Activated naive CD4-positive, alpha-beta T cell treated with anti-CD3 and anti-CD28 coated beads for 36 hours (primary cell): ENCODE measurements at places on chromosomes 12 and 14. TPM values are rescaled to one million over a fixed set of nuclear protein-coding genes. Genes with fewer than 3 reads are reported as not detected.

Gene CINP
- total RNA-seq = 45.3 TPM

Gene PSME1
- 406 TPM for total RNA-seq

Gene PLXNC1
- 3.6 TPM for total RNA-seq

Gene AP4S1
- total RNA-seq = 2.9 TPM

Gene PMCH
- total RNA-seq = not detected

Gene CALM1
- 404 TPM for total RNA-seq

Gene CMA1
- total RNA-seq = 1.2 TPM

Gene SLCO1B1
- not detected for total RNA-seq

Gene GRIN2B
- not detected for total RNA-seq

Gene WNT1
- total RNA-seq = not detected

Gene PPP2R3C
- total RNA-seq = 44.5 TPM

Gene SLC41A2
- total RNA-seq = 3.5 TPM

Gene FGD6
- total RNA-seq = 2.0 TPM

Gene TESPA1
- 45.1 TPM for total RNA-seq

Gene TROAP
- total RNA-seq = 68.8 TPM

Gene OAS2
- 191 TPM for total RNA-seq

DNA sequence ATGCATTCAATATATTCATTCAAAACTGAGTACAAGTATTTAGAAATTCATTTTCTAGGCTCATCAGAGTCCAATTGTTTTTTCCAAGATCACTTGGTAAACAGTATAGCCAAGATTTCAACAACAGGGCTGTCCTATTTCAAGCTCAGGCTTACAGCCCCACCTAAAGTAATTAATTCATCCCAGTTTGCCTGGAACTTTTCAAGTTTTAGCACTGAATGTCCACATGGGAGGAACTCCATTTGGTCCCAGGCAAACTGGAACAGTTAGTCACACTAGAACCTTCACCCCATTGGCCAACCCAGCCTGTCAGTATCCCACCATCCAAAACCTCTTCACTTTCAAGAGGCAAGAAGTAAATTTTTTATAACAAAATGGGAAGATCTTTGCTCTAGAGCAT is 210.9 kb downstream of the DPY19L2 start:
- no peak overlapping the region for H3K4me3 ChIP-seq
- no peaks in the 10 kb centered on the region for H3K27me3 ChIP-seq
- no peaks in the 10 kb centered on the region for H3K4me1 ChIP-seq
- no peak overlapping the region for H3K27ac ChIP-seq
- no peak for DNase-seq
- H3K36me3 ChIP-seq = no peaks in the 10 kb centered on the region

GRCh38 chr12:117053050-117053400 is 46.2 kb downstream of the TESC start:
- DNase-seq = no peak
- H3K4me1 ChIP-seq = no peaks in the 10 kb centered on the region
- H3K36me3 ChIP-seq = no peaks in the 10 kb centered on the region
- H3K27me3 ChIP-seq = no peaks in the 10 kb centered on the region
- no peak overlapping the region for H3K4me3 ChIP-seq

- H3K27ac ChIP-seq = peak overlapping the region; percentile 25
- no peak overlapping the region for H3K4me3 ChIP-seq
- no peak for DNase-seq
Observed at GRCh38 chr12:93778306-93778705, 101.1 kb downstream of the CRADD start.

GRCh38 chr14:37903343-37904191 is 304.1 kb upstream of the SSTR1 start:
- peaks cover 2% of the 10 kb centered on the region for H3K4me1 ChIP-seq
- peaks cover 16% of the 10 kb centered on the region for H3K27me3 ChIP-seq
- H3K4me3 ChIP-seq = no peak overlapping the region
- H3K36me3 ChIP-seq = no peaks in the 10 kb centered on the region
- peak; percentile 9 for DNase-seq

DNA sequence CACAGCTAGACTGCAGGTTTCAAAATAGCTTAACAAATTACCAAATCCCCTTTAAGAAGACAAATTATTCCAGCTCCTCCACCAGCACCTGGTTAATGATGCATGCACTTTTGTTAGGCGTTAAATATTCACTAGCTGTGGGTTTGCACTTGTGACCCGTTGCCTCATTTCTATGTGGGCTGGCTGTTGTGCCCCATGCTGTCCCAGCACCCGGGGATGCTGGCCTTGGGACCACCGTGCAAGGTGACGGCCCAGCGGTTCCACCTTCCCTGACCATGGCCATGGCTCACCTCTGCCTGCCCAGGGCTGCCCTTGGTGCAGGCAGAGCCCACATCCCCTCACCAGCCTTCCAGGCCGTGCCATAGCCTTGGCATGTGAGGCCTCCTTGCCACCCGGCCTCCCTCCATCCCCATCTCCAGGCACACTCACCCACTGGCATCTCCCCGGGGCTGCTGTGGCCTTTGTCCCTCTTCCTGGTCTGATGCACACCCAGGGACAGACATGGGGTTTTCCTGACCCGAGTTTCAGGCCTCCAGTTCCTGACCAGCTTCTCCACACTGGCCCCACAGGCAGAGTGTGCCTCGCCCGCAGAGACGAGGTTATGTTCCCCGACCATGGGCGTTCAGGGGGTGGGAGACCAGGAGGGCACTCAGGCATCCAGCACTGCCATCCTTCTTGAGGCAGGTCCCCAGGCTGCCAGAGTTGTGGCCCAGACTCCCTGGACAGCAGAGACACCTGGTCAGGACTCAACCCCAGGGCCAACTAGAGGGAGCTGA is 20.3 kb upstream of the C14orf180 start:
- no peaks in the 10 kb centered on the region for H3K36me3 ChIP-seq
- peaks cover 3% of the 10 kb centered on the region for H3K4me1 ChIP-seq
- H3K4me3 ChIP-seq = no peak overlapping the region
- H3K27ac ChIP-seq = no peak overlapping the region
- peaks cover 3% of the 10 kb centered on the region for H3K27me3 ChIP-seq

DNA sequence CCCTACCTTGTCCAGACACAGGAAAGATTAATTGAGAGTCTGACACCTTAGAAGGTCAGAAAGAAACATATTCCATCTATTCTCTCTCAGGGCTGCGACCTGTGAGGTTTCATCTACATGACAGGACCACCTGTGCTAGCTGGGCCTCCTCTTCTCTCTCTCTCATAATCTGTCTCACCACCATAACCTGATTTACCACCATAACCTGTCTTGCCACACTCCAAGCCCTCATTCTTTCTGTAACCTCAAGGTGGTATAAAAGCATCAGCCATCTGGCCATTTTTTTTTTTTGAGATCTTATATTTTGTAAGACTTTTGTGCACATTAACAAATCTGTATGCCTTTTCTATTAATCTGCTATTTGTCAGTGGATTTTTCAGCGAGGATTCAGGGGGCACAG is 75.5 kb downstream of the ACADS start:
- H3K4me3 ChIP-seq = no peak overlapping the region
- no peaks in the 10 kb centered on the region for H3K27me3 ChIP-seq
- peak overlapping the region; percentile 62 for H3K27ac ChIP-seq
- H3K36me3 ChIP-seq = peaks cover 12% of the 10 kb centered on the region
- peaks cover 57% of the 10 kb centered on the region for H3K4me1 ChIP-seq
- no peak for DNase-seq

- no peak overlapping the region for H3K27ac ChIP-seq
- H3K36me3 ChIP-seq = no peaks in the 10 kb centered on the region
- H3K4me3 ChIP-seq = no peak overlapping the region
- no peak for DNase-seq
- no peaks in the 10 kb centered on the region for H3K27me3 ChIP-seq
Observed at GRCh38 chr12:2412305-2412643, 359.5 kb downstream of the CACNA1C start.

DNA sequence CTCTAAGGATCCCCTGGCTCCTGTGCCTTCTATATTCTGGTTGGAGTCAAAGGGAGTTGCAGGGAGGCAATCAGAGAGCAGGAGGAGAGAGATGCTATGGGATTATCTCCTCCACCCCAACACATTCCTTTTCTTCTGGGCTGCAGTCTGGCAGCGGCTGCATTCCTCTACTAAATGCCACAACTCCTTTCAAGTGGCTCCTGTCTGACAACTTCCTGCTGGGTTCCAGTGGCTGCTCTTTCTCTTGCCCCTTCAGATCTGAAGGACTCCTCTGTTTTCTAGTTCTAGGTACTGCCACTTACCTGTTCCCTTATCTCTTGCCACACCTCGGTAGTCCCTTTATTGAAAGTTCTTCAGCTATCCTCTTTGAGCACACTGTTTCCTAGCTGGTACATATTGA is 425.0 kb downstream of the SNAPC1 start:
- H3K27ac ChIP-seq = no peak overlapping the region
- H3K27me3 ChIP-seq = peaks cover 18% of the 10 kb centered on the region
- no peaks in the 10 kb centered on the region for H3K4me1 ChIP-seq
- H3K36me3 ChIP-seq = no peaks in the 10 kb centered on the region
- H3K4me3 ChIP-seq = no peak overlapping the region
- no peak for DNase-seq

GRCh38 chr14:61470261-61470960 is 149.0 kb downstream of the PRKCH start:
- peak overlapping the region; percentile 76 for H3K4me3 ChIP-seq
- H3K27me3 ChIP-seq = no peaks in the 10 kb centered on the region
- H3K27ac ChIP-seq = peak overlapping the region; percentile 100
- H3K36me3 ChIP-seq = peaks cover 29% of the 10 kb centered on the region
- no peak for DNase-seq
- peaks cover 87% of the 10 kb centered on the region for H3K4me1 ChIP-seq

- H3K4me1 ChIP-seq = peaks cover 76% of the 10 kb centered on the region
- H3K4me3 ChIP-seq = no peak overlapping the region
- H3K36me3 ChIP-seq = peaks cover 14% of the 10 kb centered on the region
- no peak for DNase-seq
Observed at GRCh38 chr12:11761869-11762567, 112.5 kb downstream of the ETV6 start.

GRCh38 chr12:124368421-124369032 is 73.6 kb downstream of the RFLNA start:
- peaks cover 2% of the 10 kb centered on the region for H3K36me3 ChIP-seq
- no peak overlapping the region for H3K27ac ChIP-seq
- no peak overlapping the region for H3K4me3 ChIP-seq

DNA sequence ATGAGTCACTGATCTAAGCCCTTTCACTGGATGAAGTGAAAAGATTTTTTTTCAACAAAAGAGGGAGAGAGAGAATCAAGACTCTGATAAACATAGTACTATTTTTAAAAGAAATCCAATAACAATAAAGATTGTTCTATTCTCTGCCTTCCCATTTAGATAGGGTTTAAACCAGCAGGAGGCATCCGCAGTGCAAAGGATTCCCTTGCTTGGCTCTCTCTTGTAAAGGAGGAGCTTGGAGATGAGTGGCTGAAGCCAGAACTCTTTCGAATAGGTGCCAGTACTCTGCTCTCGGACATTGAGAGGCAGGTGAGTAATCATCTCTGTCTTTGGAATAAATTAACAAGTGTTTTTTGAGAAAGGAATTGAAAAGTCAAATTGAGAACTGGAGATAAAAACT is 124.9 kb downstream of the DERA start:
- no peak overlapping the region for H3K4me3 ChIP-seq
- no peak for DNase-seq
- H3K27me3 ChIP-seq = no peaks in the 10 kb centered on the region
- H3K27ac ChIP-seq = no peak overlapping the region
- H3K4me1 ChIP-seq = no peaks in the 10 kb centered on the region
- H3K36me3 ChIP-seq = peaks cover 47% of the 10 kb centered on the region

DNA sequence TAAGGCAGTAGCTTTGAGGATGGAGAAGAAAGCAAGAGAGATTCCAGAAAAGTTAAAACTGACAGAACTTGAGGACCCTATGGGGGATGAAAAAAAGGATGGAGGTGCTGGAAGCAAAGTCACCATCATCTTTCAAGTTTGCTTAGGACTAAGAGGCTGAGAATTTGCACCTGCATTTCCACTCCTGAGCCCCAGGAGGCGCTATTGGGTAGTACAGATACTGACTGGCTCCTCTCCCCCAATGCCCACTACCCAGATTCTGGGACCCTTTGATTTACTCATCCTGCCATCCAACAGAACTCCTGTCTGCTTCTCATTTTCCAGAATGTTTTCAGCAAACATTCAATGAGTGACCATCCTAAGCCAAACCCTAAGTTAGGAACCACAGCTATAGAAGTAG is 34.0 kb upstream of the CMKLR1 start:
- H3K4me1 ChIP-seq = no peaks in the 10 kb centered on the region
- no peaks in the 10 kb centered on the region for H3K27me3 ChIP-seq
- no peaks in the 10 kb centered on the region for H3K36me3 ChIP-seq
- no peak overlapping the region for H3K4me3 ChIP-seq
- DNase-seq = no peak
- no peak overlapping the region for H3K27ac ChIP-seq

GRCh38 chr12:100393200-100393599 is 36.3 kb downstream of the SLC17A8 start:
- H3K4me1 ChIP-seq = no peaks in the 10 kb centered on the region
- H3K27me3 ChIP-seq = peaks cover 11% of the 10 kb centered on the region
- no peaks in the 10 kb centered on the region for H3K36me3 ChIP-seq
- no peak for DNase-seq
- no peak overlapping the region for H3K4me3 ChIP-seq
- no peak overlapping the region for H3K27ac ChIP-seq

- no peaks in the 10 kb centered on the region for H3K4me1 ChIP-seq
- no peak overlapping the region for H3K4me3 ChIP-seq
- DNase-seq = no peak
- no peak overlapping the region for H3K27ac ChIP-seq
Observed at GRCh38 chr12:27344246-27344645, 11.6 kb downstream of the BMAL2 start.

DNA sequence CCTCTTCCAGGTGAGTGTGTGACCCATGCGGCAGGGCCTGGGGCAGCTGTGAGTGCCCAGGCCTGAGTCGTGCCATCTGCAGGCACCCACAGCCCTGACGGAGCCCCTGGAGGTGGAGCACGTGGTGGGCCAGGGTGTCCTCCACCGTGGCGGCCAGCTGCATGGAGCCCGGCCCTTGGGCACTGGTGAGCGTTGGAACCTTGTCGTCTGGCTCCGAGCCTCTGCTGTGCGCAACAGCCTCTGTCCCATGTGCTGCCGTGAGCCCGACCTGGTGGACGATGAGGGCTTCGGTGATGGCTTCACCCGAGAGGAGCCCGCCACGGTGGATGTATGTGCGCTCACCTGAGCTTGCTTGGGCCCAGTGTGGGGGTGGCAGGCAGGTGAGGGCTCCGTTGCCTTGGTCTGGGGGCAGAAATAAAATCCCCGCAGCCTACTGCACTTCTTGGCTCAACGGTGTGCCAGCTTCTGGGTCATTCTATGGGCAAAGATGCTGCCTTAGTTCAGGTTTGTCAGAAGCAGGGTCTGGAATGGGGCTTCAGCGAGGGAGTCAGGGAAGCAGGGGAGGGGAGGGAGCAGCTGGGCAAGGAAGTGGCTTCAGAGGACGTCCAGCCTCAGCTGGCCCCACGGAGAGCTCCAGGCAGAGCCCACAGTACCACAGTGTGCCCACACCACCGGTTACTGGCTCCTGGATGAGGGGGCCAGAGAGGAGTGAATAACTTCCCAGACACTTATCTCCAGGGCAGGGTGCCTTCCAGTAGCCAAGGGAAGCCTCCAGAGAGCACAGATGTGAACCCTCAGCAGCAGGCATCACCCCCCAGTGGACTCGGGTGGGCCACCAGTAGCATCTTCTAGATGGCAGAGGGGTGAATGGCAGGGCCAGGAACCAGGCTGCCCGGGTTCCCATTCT is 1.2 kb upstream of the ARL6IP4 start:
- peaks cover 60% of the 10 kb centered on the region for H3K4me1 ChIP-seq
- no peak for DNase-seq
- H3K36me3 ChIP-seq = peaks cover 11% of the 10 kb centered on the region
- peak overlapping the region; percentile 81 for H3K4me3 ChIP-seq
- peak overlapping the region; percentile 46 for H3K27ac ChIP-seq
